Caco-2 (cell line): ENCODE measurements at places on chromosomes 13 and 19.

DNA sequence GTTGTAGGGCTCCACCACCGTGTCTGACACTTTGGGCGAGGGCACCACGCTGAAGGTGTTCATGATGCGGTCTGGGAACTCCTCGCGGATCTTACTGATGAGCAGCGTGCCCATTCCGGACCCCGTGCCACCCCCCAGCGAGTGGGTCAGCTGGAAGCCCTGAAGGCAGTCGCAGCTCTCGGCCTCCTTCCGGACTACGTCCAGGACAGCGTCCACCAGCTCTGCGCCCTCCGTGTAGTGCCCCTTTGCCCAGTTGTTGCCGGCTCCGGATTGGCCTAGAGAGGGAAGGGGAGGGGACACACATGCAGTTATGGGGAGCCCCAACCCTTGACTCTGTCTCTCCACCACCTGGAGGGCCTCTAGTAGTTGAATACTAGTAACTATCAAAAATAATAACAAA is 6.2 kb downstream of the TUBB4A start:
- DNase-seq, result no peak

DNA sequence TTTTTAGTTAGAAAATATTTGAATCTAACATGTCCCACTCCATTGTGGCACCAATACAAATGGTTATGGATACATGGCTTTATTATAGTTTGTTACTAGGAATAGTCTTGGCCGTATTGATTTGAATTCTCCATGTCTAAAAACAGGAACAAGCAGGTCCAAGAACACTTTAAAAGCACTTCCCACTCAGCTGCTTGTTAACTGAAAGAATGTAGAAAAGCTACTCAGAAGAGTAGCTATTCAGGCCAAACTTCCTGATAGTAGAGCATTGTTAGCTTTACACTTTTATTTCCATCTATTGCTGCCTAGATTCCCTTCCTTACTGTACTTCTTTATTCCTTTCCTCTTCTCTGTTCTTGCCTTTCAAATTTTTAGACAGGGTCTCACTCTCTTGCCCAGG is 6.9 kb downstream of the PIBF1 start:
- no peak for DNase-seq

- no peak for DNase-seq
Observed at GRCh38 chr19:51166846-51167490, 24.9 kb downstream of the SIGLEC7 start.

GRCh38 chr13:80306337-80306972 is 34.5 kb downstream of the SPRY2 start:
- no peak for DNase-seq

DNA sequence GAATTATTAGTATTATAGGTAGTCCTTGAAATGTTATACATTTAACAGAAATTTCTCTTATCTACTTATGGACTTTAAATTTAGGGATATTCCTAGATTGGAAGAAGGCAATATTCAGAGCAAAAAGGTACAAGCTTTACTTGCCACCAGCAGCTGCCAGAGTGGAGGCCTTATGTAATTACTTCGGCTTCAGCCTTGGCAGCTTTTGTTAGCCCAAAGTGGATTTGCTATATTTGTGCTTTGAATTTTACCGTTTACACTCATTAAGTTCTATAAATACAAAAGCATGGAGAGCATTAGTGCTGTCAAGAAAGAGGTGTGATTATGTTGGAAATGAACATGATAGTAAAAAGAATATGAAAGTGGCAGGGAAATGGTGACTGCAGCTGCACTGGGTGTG is 319.9 kb downstream of the ATP8A2 start:
- DNase-seq, result no peak

DNA sequence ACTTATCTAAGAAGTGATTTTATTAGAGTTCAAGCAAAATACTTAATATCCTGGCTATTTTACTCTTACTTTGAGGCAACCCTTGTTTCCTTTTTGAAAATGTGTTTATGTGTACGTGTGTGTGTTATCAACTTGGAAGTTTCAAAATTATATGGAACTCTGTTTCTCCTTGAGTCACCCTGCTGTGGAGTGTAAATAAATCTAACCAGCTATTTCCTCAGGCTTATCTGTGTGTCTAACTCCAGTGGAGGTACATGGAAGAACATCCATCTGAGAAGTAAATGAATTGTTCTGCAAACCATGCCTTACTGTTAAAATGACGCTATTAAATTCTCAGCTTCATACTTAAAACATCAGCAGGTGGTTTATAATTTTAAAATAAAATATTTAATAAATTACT is 583.4 kb upstream of the SLITRK5 start:
- no peak for DNase-seq

- DNase-seq, result no peak
Observed at GRCh38 chr13:48728226-48728625, 74.5 kb downstream of the CYSLTR2 start.

DNA sequence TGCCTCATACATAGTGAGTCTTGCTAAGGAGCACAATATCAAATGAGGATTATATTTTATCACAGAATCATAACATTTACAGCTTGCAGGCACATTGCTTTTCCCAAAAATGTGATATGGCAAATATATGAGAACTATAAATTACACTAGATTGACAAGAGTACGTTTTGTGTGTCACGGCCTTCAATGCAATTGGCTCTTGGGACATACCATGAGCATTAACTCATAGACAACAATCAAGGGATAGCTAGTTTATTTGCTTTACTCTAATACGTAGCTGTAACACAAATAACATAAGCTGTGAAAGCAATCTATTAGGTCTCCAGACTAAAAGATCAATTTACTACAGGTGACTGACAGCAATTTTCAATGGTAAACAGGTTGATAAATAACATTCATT is 17.8 kb downstream of the LHFPL6 start:
- no peak for DNase-seq

GRCh38 chr13:27605099-27605498 is 15.2 kb downstream of the LNX2 start:
- DNase-seq, result no peak

- no peak for DNase-seq
Observed at GRCh38 chr13:111877906-111878305, 189.0 kb upstream of the SOX1 start.

DNA sequence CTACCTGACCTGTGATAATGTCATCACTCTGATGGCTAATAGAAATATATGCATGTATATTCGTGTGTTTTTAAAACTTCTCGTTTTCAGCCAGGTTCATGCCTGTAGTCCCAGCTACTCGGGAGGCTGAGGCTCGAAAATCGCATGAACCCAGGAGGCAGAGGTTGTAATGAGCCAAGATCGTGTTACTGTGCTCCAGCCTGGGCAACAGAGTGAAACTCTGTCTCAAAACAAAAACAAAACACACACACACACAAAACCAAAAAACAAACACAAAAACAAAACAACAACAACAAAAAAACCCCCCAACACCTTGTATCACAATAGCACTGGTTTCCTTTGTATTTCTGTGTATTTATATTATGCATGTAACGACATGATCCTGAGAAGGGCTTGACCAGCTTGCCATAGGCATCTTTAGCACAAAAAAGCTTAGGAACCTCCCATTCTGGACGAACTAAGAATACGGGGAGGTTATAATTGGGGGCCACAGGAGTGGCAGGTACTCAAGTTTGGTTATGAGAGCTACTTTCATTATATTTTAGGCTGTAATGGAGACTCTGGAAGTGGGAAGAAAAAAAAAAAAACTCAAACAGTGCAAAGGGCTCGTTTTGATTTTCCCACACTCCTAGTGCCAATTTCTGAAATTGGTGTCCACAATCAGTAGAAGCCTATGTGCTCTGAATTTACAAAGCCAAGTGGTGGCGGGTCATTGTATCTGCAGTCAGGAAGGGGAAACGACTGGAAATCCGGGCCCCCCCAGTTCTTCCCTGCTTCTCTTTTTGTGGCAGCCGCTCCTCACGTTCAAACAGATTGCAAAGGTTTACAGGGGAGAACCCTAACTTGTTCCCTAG is 1.2 kb upstream of the ACP7 start:
- DNase-seq, result no peak

- no peak for DNase-seq
Observed at GRCh38 chr19:33887891-33888290, 91.2 kb downstream of the KCTD15 start.

GRCh38 chr19:32921624-32922023 is 50.1 kb downstream of the CEP89 start:
- no peak for DNase-seq

DNA sequence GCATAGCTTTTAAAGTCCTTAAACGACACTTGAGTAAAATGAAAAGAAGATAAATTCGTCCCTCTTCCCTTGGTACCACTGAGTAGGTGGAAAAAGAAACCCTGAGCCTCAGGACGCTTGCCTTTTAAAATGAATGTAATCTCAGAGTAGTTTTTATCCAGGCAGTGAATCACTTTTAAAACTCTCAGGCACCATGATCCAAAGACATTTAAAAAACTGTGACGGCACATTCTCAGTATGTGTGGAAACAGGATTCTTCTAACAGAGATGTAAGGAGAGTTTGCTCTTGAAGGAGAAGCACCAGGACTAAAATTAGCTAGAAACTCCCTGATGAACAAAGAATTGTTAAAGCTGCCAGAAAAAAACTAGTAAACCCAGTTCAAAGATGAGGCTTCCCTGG is 105.7 kb upstream of the SLC15A1 start:
- no peak for DNase-seq

DNA sequence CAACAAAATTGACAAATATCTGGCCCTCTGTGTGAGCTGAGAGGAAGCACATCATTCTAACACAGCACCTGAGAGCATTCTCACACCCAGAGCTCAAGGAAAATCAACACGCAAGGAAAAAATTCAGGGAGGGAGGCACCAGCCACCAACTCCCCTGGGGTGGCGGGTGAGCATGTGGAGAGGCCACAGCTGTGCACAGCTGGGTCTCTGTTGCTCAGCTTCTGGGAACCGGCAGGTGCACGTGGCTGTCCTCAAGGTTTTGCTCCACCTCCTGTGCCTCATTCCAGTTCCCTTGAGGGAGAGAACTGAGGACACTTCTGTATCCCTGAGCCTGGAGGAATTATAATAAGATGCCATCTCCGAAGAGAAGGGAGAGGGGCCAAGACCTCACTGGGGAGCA is 134.0 kb downstream of the USP12 start:
- no peak for DNase-seq

GRCh38 chr13:51804295-51805172 is 571 bp upstream of the DHRS12 start:
- no peak for DNase-seq

DNA sequence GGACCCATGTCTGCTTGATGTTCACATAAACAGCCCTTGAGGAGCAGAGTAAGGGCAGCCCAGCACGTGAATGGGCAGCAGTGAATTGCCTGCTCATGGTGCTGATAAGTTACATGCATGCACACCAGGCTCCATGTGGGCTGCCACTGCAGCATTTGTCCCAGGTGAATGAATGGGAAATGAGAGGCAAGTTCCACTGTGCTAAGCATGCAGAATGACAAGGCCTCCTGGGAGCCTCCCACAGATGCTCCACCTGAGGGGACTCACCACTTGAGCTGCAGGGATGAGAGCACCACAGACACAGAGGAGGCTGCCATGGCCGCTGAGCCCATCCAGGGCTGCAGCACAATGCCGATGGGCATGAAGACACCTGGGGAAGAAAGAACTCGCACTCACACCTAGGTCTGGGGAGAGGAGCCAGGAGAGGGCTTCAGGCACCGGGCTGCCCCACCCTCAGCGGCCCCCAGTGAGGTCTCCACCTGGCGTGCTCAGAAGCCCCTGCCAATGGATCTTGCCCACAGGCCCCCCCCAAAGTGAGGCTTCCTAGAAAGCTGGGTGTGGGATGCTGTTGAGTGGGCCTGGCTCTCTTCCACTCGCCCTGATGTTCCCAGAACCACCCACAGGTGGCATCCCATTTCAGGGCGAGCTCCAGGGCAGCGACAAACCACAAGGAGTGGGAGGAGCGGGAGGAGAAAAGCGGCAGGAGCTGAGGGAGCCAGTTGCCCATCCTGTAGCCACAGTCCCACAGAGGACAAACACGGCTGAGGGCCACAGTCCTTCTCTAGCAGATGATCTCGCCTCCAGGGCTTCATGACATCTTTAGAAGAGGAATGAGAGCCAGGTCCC is 73.8 kb downstream of the CCDC70 start:
- peak; percentile 56 for DNase-seq

DNA sequence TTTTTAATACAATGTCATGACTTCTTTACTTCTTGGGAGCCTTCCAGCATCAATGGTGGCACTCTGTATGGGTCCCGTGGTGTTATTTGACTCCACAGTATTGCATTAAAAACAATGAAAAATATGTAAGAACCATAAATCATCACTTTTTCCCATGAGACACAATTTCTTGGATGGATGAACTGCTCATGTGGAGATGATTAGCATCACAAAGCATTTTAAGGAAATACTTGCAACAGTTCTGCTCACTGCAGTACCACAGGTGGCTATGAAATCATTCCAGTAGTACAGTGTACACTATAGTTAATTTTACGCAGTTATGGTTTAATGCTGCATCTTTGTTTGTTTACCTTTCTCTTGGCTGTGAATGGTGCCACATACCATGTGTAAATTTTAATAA is 37.2 kb upstream of the C1QTNF9B start:
- DNase-seq, result no peak

DNA sequence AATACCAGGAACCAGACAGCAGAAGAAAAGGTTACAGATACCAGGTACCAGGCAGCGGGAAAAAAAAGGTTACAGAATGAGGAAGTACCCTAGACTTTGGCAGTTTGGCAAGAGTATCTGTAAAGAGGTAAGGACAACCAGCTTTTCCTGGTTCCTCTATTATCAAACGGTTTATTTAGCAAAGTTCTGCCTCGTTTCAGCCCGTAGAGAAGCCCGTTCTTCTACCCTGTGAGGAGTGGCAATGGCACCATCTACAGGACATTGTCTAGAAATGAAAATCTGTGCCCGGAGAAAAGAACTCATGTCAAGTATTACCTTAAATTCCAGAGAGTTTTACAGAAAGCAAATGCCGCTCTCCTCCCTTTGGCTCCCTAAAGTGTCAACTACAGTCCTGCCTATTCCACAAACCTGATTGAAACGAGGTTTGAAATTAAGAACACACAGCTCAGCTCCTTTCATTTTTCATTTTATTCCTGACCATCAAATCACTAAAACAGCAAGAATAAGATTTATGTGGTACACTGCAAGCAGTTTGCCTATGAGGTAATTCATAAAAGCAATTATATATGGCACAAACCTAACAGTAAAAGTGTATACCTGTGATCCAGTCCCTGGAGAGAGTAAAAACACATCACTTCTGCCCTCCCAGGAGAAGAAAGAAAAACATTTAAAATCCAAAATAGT is 226.3 kb downstream of the SLC7A1 start:
- peak; percentile 30 for DNase-seq

DNA sequence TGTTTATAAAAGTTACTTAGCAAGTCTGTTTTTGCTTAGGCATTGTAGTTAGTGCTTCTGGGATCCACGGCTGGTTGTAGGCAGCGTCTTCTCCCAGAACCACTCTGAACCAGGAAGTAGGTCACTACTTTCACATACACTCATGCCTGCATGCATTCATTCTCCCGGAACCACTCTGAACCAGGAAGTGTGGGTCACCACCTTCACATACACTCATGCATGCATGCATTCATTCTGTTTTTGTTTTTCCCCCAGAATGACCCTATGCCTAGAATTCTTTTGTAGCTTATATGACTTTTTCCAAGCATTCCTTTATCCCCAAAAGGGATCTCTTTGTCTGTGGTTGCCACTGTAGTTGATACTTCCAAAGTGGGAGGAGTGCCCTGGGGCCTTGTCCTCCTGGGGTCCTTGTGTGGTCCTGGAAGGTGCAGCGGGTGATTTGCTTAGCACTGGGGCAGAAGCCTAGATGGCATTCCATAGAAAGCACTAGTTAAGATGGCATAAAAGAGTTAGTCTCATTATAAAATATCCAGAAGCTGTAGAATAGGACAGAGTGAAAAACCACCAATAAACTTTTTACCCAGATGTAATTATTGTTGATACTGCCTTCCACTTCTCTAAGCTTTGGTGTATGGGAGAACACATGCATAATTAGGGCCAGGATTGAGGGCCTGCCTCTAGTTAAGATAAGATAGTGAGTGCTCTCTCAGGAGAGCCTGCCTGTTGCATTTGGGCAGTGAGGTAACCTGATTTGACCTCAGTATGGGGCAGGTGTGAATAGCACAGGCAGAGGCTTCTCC is 68.6 kb upstream of the TEX29 start:
- DNase-seq, result no peak
